Right kidney (tissue), 9 donors: ENCODE measurements at places on chromosomes 7 and 10.

- no peak for DNase-seq
These were observed 479.1 kb upstream of the ZMIZ1 start for GRCh38 chr10:78589687-78590086.

DNA sequence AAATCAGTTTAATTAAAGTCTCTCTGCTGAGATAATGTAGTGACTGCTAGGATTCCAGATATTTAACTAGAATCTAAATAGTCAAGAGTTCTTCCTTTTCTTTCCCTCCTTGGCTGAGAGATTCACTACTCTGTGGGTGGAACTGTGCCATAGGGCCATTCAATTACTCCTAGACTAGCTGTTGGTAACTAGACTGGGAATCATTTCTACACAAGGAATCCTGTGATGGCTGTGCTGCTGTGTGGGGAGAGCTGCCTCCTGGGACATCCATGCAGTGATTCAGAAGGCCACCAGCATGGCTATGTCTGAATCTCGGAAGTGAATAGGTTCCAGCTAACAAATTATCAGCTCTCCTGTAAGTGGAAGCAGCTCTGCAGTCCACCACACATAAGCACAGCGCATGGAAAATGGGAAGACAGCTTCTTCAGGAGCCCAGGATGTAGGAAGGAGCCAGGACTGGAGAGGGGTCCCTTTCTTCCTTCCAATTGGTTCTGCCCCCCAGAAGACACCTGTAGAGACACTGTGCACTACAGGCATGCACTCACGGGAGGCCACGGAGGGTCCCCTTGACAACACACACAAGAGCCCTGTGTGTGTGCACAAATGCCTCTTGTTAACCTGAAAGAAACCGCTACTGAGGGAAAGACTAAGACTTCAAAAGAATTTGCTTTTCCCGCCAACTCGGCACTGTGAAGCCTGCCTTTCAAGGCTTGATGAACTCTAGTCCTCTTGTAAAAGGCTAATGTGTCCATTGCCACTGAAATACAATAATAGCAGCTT is 66.5 kb downstream of the SCRN1 start:
- DNase-seq, result no peak

DNA sequence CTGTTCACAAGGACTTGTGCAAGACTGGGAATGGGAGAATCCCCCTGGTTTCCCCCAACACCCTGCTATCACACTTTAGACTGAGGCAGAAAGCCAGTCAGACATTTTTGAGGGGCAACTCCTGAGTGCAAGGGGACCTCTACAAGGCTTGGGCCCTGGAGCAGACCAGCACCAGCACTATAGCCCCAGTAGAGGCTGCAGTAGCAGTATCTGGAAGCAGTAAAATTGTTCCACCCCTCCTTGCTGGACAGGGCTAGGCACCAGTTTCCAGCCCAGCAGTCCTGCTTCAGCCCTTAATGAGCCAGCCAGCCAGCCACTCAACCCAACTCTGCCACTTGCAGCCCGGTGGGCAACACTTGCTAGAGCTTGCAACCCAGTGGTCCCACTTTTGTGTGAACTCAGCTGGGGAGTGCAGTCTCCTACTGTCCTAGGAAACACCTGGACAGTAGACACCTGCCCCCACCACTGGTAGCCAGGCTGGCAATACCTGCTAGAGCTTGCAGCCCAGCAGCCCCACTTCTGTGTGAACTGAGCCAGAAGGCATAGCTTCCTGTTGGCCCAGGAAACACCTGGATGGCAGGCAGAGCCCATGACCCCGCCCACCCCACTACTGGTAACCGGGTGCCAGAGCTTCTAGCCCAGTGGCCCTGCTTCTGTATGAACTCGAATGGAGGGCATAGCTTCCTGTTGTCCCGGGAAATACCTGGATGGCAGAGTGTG is 65.0 kb downstream of the FBXL13 start:
- no peak for DNase-seq

GRCh38 chr7:135733603-135734342 is 5.8 kb upstream of the SLC13A4 start:
- no peak for DNase-seq

GRCh38 chr7:28542410-28542809 is 130.1 kb downstream of the CREB5 start:
- no peak for DNase-seq
